ENCODE measurements at places on chromosomes 3 and 15.

DNA sequence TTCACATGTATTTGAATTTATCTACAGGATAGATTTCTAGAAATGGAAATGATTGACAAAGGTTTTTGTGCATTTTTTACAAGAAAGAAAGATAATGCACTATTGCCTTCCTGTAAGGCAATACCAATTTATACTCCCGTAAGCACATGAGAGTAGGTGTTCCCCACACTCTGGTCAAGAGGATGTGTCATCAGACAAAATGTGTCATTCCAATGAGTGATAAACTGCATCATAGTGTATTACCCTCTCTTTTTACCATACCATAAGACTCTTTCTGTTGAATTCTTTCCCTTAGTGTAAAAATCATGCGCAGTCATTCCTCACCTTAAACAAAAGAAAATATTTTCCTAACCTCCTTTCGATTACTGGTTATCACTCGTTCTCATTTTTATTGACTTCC lies 251.0 kb downstream of the ROBO1 start:
- no peak for DNase-seq

DNA sequence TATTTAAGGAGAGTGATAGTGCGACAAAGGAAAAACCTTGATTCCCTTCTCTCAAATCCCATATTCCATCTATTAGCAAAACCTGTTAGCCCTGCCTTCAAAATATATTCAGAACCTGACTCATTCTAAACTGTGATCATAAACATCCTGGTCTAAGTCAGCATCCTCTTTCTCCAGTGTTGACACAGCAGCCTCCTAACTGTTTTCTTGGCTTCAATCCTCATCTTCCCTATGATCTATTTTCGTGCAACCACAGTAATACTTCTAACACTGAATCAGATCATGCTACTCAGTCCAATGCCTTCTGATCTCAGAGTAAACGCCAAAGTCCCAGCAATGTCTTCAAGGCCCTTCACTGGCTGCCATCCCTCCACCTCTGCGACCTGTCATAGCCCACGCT lies 785.1 kb downstream of the EDEM1 start:
- no peak for DNase-seq

GRCh38 chr15:74226761-74227540 lies 9.2 kb upstream of the CCDC33 start:
- DNase-seq, result no peak

DNA sequence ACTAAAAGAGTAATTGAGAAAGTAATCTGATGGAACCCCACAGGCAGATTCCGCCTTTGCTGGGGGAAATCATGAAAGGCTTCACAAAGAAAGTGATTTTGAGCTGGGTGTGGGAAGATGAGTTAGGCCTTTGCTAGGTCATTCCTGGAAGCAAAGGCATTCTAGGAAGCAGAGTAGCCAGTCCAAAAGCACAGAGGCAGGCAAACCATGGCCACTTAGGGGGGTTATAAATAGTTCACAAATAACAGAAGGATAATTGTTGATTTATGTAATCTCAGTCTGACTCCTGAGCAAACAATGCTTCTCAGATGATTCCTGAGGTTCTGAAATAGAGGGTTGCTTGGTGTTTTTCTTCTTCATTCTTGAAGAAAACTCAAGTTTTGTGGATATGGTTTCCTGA lies 576.3 kb downstream of the NTRK3 start:
- DNase-seq, result no peak

DNA sequence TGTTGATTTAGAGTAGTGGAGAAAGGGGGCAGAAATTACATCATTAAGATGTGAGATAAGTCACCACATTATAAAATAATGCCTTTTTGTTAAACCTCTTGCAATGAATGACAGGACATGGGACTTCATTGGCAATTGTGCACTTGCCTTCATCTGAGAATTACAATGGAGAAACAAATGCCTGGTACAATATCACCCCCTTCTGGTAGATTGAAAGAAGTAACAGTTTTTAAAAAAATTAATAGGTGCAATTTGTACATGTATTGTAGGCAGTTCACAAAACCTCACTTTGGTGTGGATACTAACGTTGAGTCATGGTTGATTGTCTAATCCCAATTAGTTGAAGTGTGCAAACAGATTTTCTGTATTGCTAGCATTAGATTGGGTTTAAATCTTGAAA lies 4.6 kb upstream of the P2RY14 start:
- no peak for DNase-seq

DNA sequence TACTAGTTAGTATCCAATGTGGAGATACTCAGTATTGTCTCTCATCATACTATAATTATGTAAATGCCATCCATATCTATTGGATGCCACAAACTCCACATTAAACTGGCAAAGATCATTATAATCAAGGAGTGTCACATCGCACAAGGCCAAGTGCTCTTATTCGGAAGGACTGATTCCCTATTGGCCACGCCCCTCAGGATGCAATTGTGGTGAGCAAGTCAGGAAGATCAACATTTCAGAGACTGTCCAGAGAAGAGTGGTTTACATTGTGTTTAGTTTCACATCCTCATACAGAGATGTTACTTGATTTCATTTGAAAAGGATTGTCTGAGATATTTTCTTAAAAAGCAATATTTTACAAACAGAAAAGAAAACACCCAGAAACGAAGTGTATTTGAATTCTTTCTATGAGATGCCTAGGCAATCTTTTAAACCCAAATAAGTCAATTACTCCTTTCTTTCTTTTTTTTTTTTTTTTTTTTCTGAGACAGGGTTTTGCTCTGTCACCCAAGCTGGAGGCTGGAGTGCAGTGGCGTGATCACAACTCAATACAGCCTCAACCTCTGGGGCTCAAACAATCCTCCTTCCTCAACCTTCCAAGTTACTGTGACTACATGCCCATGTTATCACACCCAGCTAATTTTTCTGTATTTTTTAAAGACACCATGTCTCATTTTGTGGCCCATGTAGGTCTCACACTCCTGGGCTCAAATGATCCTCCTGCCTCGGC lies 369.1 kb downstream of the RBMS3 start:
- no peak for DNase-seq

GRCh38 chr3:141405591-141405990 lies 37.3 kb downstream of the ZBTB38 start:
- no peak for DNase-seq

DNA sequence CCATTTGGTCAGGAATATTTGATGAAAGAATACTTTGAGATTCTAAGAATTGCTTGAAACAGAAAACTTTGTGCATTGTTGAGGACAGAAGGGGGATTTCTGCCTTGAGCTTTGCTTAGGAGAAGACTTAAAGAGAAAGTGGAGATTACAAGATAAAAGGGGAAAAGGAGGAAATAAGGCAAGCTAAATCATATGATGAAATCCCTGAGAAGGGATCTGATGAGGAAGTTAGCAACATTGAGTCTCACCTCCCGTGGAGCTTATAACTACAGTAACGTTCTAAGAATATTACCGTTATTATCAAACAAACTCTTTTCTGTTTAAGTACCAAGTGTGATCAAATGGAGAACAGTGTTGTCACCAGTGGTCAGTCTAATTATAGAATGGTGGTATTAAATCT lies 414.7 kb upstream of the NAALADL2 start:
- no peak for DNase-seq

DNA sequence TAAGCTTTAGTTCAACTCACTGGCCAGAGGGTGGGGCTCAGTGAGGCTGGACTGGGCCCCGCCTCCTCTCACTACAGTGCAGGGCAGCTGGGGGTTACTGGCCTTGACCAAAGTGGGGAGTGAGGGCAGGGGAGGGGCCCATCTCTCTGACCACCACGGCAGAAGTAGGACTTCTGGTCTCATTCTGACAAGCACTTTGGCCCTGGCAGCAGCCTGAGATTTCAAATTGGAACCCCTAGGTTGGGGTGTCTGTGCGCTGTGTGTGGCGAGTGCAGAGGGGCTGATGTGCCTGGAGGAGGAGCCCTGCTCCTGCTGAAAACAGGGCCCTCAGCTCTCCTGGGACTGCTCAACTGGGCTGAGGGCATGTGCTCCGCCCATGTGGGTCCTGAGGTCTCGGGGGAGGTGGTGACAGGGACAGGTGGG lies 60.3 kb upstream of the RPL32 start:
- no peak for DNase-seq

DNA sequence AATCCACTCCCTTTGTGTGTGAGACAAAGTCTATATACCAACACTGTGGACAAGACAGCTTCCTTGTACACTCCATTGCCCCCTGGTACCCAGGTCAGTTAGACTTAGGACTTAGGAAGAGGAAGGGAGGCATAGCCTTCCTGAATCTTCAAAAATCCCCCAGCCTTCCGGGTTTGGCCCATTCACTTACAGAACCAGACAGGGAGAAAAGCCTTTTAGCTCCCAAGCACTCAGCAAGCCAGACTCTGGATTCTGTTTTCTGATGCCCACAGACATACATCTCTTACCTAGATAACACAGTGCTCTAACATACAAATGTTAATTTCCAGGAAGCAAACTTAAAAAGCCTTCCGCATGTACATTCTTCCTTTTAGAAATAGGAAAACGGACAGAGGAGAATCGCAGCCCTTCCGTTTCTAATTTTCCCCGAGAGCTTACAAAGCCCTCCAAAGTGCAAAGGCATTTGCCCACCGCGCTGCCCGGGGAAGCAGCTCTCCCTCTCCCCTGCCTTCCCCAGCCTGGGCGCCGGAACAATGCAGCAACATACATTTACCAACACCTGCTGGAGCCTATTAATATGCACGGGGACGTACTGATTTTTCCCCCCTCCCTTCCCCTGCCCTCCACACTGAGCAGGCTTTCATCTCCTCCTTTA lies 442.0 kb downstream of the MAGI1 start:
- no peak for DNase-seq
